ENCODE measurements at places on chromosomes 7 and 10.

DNA sequence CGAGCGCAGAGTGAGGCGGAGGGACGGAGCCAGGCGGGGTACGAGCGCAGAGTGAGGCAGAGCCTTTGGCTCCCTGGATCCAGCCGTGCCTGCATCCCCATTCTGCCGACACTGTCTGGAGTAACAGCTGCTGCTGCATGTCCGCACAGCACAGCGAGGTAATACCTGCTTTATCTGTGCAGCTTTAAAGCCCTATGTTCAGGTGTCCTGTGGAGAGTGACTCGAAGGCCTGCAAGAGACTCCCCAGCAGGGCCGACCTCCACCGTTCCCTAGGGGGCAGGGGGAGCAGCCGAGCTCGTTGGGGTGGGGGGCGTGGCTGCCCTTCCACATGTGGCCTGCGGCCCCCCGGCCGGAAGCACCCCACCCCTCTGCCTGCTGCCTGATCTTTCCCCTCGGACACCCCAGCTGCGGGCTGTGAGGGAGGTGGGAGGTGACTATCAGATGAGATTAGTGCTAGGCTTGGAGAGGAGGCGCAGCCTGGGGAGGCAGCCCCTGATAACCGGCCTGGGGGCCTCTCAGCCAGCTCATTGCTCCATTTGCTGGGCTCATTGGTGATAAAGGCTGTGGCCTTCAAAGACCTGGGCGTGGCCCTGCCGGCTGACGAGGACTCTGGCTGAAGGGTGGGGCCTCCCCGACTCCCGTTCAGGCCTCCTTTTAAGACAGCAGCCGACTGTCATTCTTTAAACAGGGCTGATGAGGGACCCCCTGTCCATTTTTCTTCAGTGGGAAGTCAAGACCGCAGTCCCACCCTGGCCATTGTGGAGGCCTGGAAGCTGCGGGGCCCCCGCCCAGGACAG is 8.0 kb downstream of the VENTX start:
- DNase-seq = peak; percentile 35

GRCh38 chr10:31129271-31129670 is 97.6 kb upstream of the ZNF438 start:
- peak; percentile 28 for DNase-seq

DNA sequence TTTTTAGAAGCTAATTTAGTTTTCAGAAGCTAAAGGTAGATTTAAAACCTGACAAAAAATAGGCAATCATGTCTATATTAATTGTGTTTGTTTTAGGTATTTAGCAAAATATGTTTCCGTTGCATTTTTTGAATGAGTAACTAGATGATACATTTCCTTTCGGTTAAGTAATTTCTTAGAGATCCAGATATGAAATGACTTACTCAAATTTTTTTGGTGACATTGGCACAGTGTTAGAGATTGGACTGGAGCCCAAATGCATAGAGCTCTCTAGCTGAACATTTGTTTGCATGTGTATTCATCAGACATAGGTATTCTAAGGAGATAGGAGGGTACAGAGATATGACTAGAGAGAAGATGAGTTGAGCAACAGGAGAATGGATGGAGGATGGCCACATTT is 1.9 kb downstream of the BUB3 start:
- DNase-seq = no peak

GRCh38 chr7:22486597-22486996 is 13.4 kb downstream of the STEAP1B start:
- no peak for DNase-seq

- DNase-seq = no peak
Observed at GRCh38 chr10:208616-209015, 73.4 kb downstream of the ZMYND11 start.

- no peak for DNase-seq
Observed at GRCh38 chr10:108378779-108379178, 1214.3 kb upstream of the SORCS1 start.

DNA sequence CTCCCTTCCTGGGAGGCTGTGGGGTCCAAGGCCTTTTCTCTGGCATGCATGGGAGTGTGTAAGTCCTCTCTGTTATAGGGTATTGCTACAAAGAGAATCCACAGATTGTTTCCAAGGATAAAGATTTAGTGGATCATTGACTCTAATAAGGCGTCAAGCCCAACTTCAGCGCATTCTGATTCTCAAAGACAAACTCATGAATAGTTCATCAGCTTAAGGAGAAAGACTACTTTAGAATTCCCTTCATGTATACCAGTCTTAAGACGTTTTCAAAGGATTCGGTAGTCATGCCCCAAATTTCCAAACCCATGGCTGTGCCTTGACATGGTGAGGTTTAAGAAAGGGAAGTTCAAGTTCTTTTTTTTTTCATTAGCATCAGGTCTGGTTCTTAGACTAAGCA is 46.6 kb upstream of the ABLIM1 start:
- DNase-seq = no peak

Measured in NCI-H82 (cell line).